Stimulated activated CD8-positive, alpha-beta memory T cell treated with anti-CD3 and anti-CD28 coated beads, Interleukin-15, amount 100 ng/mL, for 4 hours (primary cell): ENCODE measurements at places on chromosomes 11 and 22.

DNA sequence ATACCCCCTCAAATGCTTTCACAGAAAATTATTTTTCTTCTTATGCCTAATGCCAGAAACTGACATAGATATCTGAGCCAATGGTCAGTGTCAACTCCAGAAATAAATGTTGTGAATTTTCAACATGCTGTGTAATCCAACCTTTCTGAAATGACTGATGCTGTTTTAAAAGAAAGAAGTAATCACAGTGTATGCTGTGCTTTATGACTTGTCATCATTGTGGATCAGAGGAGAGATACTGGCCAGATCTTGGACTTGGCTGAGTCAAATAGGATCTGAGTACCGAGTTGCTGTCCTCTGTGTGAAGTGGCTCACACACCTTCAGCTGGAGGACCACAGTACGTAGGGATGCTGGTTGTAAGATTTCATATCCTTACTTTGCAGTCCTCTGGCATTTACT is 89.9 kb upstream of the ARHGAP20 start:
- DNase-seq, result no peak

- no peak for DNase-seq
Measured at GRCh38 chr11:124875401-124875800, 10.2 kb downstream of the ROBO3 start.

DNA sequence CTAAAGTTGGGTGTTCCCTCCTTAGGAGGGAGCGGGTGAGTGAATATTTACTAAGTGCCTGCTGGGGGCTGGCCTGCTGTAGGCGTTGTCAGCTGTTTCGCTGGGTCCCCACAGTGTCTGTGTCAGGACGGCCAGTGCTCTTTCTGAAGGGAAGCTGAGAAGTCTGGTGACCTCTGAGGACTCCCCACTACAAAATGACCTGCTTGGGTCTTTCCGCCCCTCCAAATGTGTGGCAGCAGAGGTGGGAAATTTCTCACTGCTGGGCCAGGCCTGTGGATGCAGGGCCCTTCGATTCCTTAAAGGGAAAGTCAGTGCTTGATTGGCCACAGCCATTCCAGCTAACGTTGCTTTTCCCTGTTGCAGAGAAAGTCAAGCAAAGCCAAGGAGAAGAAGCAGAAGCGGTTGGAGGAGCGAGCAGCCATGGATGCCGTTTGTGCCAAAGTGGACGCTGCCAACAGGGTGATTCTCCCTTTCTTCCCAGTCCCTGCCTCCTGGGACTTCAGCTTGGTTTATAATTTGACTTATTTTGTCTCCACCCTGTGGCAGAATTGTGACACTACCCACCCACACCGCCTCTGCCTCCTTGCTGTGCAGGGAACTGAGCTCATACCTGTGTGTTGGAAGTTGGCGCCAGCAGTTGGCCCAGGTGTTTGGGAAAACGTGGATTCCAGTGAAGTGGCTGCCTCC is 6.8 kb downstream of the NAA40 start:
- DNase-seq, result no peak

DNA sequence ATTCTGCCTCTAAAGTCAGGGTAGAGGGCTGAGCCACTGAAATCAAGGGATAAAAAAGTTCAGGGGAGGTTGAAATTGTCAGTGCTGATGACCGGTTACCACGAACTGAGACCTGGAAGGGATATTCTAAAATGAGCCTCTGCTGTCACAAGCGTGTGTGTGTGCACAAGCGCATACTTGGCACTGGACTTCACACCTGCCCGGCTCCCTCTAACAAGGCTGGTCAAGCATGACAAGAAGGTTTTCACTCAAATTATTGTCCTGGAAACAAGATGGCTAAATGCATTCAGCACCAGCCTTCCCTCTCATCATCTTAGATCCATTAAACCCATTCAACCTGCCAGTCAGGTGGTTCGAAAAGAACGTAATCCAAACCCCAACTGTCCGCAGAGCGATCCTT is 54.8 kb upstream of the CECR2 start:
- DNase-seq, result no peak

DNA sequence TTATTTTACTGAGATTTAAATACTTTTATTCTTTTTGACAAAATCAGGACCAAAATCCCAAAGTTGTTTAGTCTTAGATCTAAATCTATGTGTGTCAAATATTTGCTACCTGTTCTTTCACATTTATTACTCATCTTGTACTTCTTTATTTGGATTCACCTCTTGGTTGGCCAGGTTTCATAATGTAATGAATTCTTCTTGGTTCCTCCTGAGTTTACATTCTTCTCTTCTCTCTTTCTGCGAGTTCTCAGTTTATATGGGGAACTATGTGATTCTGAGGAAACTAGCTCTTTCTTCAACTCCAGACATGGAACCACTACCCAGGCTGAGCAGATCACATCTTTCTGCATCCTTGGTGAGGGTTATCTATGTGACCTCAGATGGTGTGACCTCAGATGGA is 50.2 kb downstream of the EHF start:
- DNase-seq, result no peak

- DNase-seq, result no peak
Measured at GRCh38 chr11:77101043-77101537, 1.6 kb upstream of the OMP start.

DNA sequence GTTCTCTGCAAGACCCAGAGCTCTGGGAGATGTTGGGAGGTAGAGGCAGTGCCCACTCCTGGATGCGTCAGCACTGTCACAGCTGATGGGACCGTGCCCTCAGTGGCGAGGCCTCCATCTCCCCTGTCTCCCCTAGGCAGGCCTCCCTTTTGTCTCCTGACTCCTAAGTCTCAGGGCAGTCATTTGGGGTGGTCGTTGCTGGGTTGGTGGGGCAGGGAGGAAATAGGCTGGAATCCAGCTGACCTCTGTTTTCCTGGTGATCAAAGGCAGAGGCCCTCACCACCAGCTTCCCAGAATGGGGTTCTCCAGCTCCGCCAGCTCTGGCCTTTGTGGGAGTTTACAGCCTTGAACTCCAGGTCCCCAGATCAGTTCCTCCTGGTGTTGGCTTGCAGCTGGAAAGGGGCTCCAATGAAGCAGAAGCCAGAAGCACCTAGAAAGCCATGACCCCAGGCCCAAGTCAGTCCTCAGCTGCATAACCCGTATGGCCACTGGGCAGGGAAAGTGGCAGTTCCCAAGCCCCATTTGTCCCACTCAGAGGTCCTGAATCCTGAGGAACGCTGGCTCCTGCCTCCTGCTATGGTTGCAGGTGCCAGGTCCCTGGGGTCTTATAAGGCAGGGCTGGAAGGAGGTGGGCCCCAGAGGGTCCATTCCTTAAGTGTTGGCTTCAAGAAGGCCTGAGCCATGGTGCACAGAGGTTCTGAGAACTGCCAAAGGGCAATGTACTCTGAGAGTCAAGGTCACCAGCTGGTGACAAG is 7.3 kb upstream of the FXYD2 start:
- no peak for DNase-seq

DNA sequence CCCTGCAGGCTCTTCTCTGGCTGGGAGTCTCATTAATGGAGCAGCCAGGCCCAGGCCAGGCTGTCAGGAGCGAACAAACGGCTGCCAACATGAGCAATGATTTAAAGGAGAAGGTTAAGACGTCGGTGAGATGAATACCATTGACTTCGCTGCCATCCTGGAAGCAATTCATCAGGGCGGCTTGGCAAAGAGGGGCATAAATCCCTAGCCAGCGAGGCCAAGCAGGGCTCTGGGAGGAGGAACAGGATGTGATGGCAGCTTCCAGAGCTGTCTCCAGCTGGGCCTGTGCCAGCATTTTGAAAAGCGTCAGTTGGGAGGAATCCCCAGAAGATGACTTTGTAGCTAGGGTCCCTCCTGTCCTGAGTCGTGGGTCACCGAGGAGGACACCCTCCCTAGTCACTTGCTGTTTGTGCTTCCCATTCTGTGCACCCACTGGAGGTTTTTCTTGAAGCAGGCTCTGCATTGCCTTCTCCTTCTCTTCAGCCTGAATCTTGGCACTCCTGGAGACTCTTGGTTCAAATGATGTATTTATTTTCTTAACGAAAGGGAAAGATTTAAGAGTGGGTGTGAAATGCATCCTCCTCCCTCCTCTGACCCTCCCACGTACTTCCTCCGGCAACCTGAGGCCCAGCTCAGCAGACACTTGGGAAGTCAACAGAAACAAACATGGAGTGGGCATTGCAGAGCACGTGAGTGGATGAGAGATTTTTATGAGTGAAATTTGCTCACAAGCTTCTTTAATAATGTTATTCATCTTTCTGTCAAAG is 476.3 kb upstream of the CADM1 start:
- DNase-seq, result no peak

DNA sequence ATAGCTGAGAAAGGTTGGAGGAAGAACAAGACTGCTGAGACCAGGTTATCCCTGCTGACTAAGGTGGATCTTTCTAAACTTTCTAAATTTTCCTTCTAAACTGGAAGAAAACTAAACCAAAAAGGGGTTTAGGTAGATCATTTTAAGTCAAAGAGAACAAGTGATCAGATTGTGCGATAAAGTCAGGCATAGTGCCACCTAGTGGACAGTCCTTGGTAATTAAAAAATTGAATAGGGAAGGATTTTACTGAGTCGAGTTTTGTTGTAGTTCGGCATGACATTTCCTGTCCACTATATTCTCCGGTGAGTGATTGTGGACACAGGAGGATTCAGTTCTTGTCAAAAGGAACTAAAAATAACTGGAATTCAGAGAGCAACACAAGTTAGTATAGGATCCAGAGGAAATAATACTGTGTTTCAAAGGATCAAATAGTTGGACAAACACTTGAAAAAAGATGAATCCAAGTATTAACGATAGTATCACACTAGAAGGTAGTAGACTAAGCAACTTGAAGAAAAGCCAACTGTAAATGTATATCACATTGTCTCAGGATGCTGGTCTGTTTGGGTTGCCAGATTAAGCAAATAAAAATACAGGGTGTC is 1236.4 kb downstream of the FAM181B start:
- no peak for DNase-seq

DNA sequence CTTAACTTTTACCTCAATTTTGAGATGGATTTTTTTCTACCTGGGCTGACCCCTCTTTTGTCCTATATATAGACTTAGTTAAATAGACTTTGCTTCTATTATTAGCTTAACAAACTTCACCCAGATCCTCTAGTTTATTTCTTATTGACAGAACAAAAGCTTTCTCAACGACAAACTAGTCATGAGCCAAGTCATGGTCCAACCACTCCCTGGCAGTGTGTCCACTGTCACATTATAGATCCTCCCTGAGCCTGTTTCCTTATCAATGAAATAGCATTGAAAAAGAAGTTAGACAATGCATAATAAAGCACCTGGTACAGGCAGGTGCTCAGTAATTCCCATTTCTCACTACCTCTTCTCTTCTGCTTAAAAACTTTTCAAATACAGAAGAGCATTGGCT is 155.1 kb downstream of the SPON1 start:
- DNase-seq, result no peak

DNA sequence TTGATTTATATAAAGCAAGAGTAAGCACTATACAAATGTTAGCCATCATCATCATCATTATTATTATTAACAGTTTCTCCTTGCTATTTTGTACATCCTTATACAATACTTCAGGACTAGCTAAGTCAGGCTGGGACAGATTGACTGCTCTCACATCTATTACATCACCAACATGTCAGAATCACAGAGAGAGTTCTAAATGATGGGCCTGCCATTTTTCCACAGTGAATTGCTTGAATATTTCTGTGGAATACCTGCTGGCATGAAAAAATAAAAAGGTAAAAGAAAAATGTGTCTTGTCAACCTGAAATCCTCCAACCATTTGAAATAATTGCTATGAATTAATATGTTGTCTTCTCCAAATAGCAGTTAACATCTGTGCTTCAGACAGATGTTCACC is 1311.3 kb downstream of the FAM181B start:
- DNase-seq, result no peak

- DNase-seq, result no peak
Measured at GRCh38 chr11:60918939-60919265, 4.9 kb downstream of the TMEM109 start.
